ENCODE measurements at places on chromosomes 3 and 15.

DNA sequence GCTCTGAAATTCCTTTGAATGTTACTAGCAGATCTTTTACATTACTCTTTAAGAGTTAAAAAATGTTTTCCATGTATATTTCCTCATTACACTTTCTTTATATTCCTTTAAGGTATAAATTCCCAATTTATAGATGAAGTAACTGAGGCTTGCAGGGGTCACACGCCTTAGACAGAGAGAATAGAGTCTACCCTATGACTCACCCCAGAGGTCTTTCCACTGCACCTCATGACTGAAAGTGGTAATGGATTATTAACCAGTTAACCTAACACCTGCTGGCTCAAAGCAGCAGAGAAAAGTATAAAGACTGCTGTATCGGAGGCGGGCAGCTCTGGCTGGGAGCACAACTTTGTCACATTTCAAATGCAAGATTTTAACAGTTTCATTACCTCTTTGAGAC is 37.7 kb downstream of the LDHAL6B start:
- DNase-seq = no peak

GRCh38 chr15:77851691-77852090 is 219.0 kb upstream of the LINGO1 start:
- DNase-seq = no peak

DNA sequence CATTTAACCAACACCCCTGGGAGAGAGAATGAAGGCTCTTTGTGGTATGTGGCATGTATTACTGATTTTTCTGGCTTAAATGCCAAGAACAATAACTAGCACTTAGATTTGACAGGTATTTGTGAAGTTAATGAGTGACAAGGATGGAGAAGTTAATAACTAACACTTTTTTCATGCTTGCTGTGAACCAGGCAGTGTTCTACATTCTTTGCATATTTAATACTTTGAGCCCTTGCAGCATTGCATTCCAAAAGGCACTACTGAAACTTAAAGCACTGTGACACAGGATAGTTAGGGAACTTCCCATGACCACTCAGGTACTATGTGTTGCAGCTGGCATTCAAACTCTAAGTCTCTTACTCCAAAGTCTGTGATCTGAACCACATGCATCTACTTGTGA is 650.6 kb downstream of the ZPLD1 start:
- no peak for DNase-seq

DNA sequence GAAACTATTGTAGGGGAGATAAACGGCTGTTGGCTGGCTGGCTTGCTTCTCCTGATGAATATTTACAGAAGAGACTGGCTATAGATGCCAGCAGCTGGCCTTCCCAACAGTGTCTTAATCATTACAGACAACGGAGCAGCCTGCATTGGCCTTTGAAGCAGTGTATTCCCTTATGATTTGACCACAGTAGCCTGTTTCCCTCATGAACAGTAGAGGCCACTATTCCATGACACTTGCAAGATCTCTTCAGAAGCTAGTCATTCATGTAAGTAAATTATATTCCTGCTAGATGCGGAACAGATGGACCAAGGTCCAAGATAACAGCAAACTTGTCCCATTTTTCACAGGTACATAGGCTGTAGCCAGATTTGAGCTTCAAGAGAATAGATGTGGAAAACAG is 47.3 kb downstream of the TMCO5A start:
- DNase-seq = no peak

DNA sequence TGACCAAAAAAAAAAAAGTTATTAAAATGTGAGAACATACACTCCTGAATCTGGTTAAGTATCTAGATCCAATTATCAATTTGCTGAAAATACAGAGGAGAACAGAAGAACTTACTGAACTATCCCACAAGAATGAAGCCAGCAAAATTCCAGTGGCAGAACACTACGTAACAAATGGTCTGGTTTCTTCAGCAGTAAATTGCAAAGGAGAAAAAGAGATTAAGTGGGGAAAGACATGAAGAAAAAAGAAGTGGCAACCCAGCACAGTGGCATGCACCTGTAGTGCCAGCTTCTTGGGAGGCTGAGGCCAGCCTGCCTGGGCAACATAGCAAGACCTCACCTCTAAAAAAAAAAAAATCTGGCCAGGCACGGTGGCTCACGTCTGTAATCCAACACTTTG is 62.1 kb downstream of the LHFPL4 start:
- DNase-seq = no peak

DNA sequence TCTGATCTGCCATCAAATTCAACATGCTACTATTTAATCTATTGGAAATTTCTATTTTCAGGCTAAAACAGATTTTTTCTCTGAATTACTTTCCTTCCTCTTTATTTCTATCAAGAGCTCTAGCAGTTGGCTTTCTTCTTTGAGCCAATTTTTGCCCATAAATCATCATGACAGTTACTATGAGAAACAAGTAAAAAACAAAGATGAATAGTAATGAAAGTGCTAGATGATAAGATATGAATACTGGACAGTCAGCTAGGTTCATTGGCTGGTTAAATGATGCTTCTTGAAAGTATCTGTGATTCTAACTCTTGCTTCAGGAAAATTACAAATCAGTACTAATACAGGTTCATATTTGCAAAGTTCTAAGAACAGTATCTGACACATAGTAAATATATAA is 38.6 kb upstream of the NANOGP8 start:
- DNase-seq = no peak

- DNase-seq = no peak
These were observed 44.8 kb upstream of the MUC4 start for GRCh38 chr3:195856410-195857084.

DNA sequence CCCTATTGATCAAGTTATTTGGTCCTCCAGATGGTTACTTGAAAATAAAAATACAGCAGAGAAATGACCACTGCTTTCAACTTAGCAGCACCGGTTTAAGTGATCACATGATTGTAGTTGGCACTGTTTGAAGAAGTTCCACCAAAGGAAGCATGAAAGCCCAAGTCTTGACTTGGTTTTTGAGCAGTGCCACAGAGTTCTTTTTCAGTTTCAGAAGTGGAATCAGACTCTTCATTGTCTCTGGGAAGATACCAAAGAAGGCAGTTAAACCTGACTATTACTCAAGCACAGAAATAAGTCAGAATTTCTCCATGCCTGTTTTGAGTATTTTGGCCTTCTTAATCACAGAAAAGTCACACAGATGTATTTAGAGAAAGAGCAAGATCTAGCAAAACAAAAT is 66.7 kb downstream of the BBX start:
- DNase-seq = no peak

- no peak for DNase-seq
These were observed 2.1 kb downstream of the SOX14 start for GRCh38 chr3:137766041-137766875.

GRCh38 chr15:63474810-63475316 is 29.5 kb upstream of the USP3 start:
- peak; percentile 33 for DNase-seq

- DNase-seq = no peak
These were observed 64.1 kb upstream of the GOLGA6B start for GRCh38 chr15:72590427-72590826.

- DNase-seq = no peak
These were observed 281.4 kb upstream of the SLCO3A1 start for GRCh38 chr15:91572110-91572509.

- DNase-seq = no peak
These were observed 190.9 kb downstream of the TJP1 start for GRCh38 chr15:29631076-29632070.

- no peak for DNase-seq
These were observed 1.5 kb downstream of the CEP97 start for GRCh38 chr3:101725890-101726275.

GRCh38 chr15:45644437-45644836 is 9.6 kb downstream of the SQOR start:
- DNase-seq = peak; percentile 32

DNA sequence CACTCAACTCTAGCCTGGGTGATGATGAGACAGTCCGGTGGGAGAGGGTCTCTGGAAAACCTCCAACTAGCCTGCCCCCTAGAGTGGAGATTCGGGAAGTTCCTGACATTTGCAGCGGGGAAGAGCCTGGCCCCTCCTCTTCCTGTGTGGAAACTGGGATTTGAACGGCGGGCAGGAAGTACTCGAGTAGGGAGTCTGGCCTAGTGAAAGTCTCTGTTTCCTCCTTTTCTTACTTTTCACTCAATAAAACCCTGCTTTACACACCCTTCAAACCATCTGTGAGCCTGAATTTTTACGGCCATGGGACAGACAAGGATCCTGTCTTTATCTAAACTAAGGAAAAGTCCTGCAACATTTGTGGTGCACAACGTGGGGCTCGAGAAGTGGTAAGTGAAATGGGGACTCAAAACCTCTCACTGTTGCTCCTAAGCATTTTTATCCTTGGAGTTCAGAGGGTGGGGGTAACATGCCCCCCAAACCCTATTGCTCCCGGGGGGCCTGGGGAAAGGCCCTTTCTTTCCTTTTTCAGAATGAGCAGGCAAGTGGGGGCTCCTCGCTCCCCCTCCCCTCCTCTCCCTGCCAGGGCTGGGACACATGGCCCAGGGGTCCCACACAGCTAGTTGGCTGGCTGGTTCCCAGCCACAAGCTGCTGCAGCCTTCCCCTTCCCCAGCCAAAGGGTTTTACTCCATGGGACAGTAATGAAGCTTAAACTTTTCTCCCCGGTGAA is 224.7 kb upstream of the GBE1 start:
- DNase-seq = no peak

DNA sequence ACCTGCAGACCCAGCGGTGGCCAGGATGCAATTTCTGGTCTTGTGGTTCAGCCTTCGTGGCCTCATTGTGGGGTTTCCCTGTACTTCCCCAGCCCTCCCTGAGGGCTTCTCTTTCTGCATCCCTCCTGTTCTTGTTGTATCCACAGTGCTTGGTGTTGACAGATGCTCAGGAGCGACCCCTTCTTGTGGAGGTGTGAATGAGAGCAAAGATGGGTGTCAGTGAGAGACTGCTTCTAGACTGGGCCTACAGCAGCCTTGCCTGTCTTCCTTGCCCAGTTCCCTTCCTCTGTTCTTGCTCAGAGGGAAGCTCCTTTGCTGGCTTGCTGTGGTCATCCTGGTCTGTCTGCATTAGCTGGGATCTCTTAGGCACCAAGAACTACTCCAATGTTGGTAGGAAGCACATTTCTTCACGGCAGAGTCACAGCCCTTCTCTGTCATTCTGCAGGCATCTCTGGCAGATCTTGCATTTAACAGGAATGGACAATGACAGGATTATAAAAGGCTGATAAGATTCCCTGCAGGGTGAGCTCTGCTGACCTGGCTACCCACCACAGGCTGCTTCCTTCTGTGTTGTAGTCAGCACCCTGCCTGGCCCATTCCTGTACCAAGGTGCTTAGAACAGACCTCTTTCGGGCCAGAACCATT is 317.8 kb upstream of the C2CD4B start:
- DNase-seq = peak; percentile 25

DNA sequence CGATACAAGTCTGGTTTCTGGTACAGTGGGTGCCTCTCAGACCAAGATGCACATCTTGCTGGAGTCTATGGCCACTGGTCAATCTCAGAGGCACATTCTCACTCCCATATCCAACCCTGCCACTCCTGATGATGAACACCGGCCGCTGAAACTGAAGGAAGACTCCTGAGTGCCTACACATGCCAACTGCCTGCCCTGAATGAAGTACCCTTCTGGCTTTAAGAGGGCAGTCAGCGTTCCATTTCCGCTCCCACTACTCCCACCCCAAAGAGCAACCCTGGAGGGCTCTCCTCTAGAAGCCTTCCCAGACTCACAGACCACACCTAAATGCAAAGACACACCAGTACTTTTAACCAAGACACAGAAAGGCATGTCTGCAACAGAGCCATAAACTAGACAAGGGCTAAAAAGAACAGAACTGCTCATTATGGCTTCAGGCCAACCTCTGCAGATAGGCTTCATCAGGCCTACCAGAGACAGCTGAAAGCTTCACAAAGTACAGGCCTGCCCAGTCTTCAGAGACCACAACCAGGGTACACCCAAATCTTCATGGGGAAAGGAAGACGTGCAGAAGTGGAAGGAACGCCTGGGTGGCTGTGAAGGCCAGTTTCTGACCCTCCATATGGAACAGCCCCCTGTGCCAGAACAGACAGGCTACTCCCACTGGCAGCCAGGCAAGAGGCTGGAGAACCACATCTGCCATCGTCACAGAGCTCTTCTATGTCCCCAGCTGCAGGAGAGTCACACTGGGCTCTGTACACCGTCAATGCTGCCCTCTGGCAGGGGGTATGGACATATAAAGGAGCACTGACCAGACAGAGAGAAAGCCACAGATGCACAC is 14.3 kb downstream of the ANP32A start:
- DNase-seq = no peak

- no peak for DNase-seq
These were observed 276.2 kb upstream of the RARB start for GRCh38 chr3:25151903-25152295.

GRCh38 chr3:58034738-58035523 is 26.7 kb downstream of the FLNB start:
- peak; percentile 78 for DNase-seq
